ENCODE measurements at places on chromosomes 5 and 9. TPM values are rescaled to one million over a fixed set of nuclear protein-coding genes. Genes with fewer than 3 reads are reported as not detected.

GRCh38 chr5:156497804-156498208 is 170.8 kb downstream of the SGCD start:
- DNase-seq: no peak

- DNase-seq: no peak
These were observed 6.1 kb downstream of the TNFSF8 start for GRCh38 chr9:114924327-114924726.

- DNase-seq: no peak
These were observed 115.1 kb downstream of the FEM1C start for GRCh38 chr5:115429345-115429940.

DNA sequence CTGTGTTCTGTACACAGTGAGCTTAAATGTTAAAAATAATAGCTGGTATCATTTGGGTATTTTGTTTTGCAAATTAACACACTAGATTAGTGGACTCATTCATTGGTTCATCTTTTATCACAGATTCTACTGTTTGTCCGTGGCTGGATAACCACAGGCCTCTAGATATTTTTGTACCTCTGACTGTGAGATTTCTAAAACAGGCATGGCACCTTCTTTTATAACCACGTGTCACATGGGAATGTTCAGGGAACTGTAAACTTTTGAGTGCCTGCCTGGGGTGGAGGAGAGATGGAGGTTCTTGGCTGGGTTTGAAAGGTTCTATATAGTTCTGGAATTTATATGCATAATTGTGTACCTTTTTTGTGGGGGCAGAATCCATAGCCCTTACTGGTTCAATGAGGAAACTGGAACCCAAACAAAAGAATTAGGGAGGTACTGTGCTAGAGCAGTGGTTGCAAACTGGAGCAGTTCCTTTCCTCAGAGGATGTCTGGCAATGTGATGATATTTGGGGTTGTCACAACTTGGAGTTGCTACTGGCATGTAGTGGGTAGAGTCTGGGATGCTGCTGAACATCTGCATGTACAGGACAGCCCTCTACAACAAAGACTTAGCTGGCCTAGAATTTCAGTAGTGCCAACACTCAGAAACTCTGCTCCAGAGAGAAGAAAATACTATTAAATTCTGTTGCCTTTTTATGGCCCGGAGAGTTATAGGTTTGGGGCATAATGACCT is 16.9 kb downstream of the TLE4 start:
- no peak for DNase-seq

DNA sequence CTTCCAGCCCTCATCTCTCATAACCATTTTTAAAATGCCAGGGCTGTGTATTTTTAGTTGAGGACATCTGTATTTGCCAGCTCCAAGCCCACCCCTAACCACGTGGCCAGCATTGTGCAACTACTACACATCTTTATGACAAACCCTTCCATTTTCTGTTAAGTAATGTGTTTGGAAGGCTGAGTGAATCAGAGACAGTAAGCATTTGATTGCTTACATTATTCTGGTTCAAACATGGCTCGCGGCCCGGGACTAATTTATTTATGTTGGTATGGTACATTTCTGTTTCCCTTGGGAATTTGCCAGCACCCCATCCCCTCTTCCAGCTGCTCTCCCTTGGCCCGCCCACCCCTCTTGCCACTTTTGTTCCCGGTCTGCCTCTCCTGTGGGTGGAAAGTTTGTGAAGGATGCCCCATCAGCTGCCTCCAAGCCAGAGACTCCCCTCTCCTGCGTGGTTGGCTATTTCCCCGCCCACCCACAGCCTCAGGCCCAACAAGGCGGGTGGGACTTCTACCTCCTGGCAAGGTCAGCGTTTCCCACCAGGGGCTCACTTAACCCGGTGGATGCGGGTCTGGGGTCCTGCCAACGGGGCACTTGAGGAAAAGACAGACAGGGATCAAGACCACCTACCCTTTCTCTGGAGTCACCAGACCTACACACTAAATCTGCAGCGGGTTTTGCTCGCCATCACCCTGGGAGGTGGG is 162.2 kb downstream of the HSD17B3 start:
- DNase-seq: no peak

- no peak for DNase-seq
These were observed 31.6 kb downstream of the DTWD2 start for GRCh38 chr5:118956727-118957126.

- no peak for DNase-seq
These were observed 88.8 kb downstream of the NR3C1 start for GRCh38 chr5:143314659-143315058.

GRCh38 chr5:57650360-57651069 is 167.9 kb upstream of the ACTBL2 start:
- peak; percentile 52 for DNase-seq

GRCh38 chr5:2385818-2386217 is 365.7 kb downstream of the IRX2 start:
- DNase-seq: no peak

- DNase-seq: no peak
These were observed 15.2 kb downstream of the SRFBP1 start for GRCh38 chr5:121976979-121977378.

DNA sequence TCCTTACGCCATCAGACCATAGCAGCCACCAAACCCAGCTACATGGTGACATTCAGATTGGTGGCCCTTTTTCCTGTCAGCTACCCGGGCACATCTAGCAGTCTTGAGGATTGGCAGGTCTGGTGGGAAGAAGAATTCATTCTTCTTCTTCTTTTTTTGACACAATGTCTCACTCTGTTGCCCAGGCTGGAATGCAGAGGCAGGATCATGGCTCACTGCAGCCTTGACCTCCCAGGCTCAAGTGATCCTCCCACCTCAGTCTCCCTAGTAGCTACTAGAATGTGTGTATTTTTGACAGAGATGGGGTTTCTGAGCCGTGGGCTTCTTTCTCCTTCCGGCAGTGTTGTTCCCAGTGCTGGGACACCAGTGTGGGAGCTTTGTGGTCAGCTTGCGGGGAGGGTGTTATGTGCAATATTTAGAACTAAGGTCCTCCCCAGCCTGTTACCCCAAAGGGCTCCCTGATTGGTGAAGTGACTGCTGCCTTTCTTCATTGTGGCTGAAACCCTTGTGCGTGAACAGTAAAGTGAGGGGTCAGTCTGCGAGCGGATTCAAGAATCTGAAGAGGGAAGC is 3.4 kb downstream of the NTMT1 start:
- no peak for DNase-seq

DNA sequence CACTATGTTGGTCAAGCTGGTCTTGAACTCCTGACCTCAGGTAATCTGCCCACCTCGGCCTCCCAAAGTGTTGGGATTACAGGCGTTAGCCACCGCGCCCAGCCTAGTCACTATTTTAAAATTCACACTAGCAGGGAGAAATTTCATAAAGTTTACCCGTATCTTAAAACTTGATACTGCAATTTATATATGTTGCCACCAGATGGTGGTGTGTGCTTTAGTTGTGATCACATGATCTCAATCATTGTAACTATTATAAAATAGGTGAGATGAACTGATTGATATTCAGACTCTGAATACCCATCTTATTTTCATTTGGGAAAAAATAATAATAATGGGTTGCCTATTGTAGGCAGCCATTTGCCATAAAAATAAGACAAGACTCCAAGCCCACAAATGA is 1330.4 kb upstream of the WWC1 start:
- DNase-seq: no peak

DNA sequence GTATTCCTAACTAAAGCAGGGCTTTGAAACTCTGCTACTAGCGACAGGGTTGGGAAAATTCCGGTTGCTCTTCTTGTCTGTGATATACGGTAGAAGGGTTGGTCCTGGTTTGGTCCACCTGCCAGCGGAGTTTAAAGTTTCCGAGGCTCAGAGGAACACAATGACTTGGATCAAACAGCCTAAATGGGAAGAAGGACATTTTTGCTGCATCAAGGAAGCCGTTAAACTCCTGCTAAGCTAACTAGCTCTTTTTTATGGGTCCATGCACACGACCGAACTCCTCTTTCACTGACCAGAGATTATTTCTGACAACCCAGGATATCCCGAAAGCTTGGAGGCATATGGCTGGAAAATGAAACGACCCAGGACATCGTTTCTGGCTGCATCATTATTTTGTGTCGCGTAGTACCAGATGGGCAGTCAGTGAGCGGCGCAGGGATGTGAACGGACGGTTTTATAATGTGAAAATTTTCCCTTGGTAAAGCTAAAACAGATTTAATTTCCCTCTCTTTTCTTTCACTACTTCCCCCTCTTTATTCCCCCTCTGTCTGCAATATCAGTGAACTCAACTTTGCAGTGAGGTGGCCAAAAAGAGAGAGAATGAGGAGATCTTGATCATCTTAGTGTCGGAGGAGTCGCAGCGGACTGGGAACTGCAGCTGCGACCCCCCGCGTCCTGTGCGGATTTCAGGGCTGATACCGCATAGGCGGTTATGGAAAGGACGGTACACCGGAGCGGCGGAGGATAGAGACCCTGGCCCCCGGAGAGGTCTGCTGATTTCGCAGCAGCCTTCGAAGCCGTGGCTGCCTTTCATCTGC is at the start of gene LURAP1L:
Gene LURAP1L, plus strand, starts transcription at position 160 of the 818 bp plus-strand sequence. CDS start 696 bp downstream, outside the sequence.
- DNase-seq: no peak

DNA sequence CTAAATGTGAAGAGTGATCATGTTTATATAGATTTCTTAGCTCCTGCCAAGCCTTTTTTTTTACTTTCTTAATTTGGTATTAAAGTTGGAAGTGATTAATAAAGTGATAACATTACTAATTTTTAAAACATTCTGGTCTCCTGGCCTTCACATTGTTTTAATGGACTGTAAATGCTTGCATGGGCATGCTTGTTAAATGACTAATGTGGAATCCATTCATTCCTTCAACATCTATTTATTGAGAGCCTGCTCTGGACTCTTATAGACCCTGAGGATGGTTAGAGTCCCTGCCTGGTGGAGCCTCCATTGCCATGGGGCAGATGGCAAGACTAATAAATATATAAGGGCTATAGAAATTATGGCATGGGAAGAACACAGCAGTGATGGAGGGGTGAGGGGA is 103.5 kb downstream of the NTRK2 start:
- no peak for DNase-seq

DNA sequence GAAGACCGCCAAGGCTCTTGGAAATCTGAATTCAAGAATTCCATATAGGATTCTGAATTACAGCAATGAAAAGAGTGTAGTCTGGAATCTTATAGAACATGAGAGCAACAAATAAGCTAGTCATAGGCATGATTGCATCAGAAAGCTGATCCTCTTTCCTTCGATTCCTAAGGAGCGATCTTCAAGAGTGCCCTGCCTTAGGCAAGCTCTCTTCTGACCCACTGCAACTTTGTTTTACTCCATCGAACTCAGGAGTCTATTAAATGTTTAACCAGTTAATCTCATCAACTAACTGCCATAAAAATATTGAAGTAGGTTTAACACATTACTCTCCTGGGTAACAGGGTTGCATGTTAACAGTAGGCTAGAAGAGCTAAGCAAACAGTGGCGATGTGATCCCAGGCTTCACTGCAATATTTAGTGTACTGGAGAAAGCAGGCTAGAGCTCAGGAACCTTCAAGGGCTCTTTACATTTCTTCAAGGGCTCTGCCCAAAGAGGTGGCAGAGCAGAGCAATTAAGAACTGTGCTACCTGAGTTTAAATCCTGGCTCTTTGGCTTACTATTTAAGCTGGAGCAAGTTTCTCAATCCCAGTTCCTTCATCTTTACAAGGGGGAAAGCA is 146.3 kb downstream of the RORB start:
- DNase-seq: no peak

DNA sequence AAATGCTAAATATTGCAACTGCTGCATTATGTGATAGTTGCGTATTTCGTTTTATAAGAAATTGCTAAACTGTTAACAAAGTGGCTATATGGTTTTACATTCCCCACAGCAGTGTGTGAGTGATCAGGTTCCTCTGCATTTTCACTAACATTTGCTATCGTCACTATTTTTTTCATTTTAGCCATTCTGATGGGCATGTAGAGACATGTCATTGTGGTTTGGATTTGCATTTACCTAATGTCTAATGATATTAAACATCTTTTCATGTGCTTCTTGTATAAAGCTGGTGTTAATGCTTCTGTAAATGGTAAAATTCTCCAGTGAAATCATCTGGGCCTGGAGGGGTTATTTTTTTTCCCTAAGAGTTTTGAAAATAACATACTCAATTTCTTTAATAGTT is 61.6 kb downstream of the ERCC6L2 start:
- no peak for DNase-seq

DNA sequence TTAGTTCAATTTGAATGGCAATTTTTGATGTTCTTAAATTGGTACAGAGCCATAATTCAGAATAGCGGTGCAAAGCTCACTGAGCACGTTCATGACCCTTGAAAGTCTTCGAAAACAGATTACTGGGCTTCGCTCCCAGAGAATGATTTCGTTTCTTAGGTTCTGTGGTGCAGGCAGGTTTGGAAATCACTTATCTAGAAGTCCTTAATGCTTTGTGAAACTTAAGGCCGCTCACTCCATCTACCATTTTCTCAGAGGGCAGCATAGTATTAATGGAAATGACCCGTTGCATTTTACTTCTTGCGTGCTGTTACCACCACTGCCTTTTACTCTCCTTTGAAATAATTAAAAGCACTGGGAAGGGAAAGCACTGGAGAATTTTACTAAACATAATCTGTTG is 2.9 kb upstream of the MAT2B start:
- no peak for DNase-seq

DNA sequence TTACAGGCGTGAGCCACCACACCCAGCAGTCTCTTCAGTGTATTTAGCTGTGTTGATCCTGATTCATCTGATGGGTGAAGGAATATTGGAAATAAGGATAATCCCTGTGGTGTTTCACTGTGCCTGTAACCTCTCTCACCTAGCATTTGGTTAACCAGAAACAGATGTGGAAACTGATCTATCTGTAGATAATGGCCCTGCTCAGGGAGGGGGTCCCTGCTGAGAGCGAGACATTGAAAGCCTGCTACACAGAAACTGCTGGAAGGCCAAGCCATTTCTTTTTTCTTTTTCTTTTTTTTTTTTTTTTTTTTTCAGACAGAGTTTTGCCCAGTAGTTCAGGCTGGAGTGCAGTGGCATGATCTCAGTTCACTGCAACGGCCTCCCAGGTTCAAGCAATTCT is 28.4 kb downstream of the QRFP start:
- no peak for DNase-seq

DNA sequence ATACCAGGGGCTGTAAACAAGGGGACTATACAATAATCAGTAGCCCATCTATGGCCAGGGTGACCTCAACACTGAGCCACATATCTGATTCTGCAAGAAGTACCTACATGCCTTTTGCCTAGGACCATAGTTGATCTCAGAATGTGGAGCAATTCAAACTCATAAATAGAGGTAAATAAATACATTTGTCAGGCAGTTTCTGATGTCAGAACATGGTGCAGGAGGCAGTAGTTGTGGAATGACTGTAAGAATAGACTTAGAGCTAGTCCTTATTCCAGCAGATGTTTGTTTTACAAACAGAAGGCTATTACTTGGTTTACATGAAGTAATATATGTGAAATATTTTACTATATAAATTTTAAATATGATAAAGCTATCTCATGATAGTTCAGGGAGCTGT is 330.7 kb upstream of the DAB2 start:
- DNase-seq: no peak

GRCh38 chr5:176747670-176748072 is 62.7 kb upstream of the UNC5A start:
- DNase-seq: no peak

Gene ADGRV1
- 5.1 TPM for total RNA-seq

Gene NDFIP1
- 50.2 TPM for total RNA-seq

Gene VCAN
- 7.8 TPM for total RNA-seq

Gene CDH9
- not detected for total RNA-seq

Gene SPOCK1
- 0.17 TPM for total RNA-seq

Gene LTC4S
- 1.8 TPM for total RNA-seq

Gene POLK
- total RNA-seq: 12.1 TPM

Gene NRG2
- total RNA-seq: 0.08 TPM

Gene PSIP1
- 13.4 TPM for total RNA-seq

Gene DRD1
- total RNA-seq: 0.17 TPM

Gene PKD2L2
- 0.08 TPM for total RNA-seq

Gene SPINK13
- not detected for total RNA-seq

Data from liver (tissue), 10 donors.